ENCODE measurements at places on chromosomes 2 and 18.

GRCh38 chr2:95234286-95234785, 27.0 kb downstream of the ZNF892 start:
- DNase-seq = no peak

DNA sequence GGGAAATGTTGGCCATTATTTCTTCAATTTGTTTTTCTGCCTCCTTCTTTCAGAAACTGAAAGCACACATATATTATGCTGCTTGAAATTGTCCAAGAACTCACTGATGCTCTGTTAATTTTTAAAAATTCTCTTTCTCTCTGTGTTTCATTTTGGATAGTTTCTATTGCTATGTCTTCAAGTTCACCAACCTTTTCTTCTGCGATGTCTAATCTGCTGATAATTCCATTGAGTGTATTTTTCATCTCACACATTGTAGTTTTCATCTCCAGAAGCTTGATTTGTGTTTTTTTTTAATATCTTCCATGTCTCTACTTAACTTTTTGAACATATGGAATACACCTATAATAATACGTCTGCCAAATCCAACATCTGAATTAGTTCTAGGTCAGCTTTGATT, 98.1 kb upstream of the TGFA start:
- DNase-seq = no peak

DNA sequence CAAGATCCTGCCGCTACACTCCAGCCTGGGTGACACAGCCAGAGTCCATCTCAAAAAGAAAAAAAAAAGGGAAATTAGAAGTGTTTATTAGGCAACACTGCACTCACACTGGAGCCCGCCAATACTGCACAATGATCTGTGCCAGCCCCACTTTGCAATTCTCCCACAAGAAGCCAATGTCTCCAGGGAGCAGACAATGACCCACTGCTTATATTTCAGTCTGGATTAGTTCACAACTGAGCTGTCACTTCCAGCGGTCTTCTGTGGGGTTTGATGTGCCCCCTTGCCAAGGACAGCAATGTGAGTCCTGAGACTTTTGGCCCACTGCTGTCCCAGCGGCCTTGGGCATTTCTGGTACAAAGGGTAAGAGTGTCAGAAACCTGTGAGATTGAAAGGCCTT, 85.6 kb upstream of the PPM1B start:
- no peak for DNase-seq

DNA sequence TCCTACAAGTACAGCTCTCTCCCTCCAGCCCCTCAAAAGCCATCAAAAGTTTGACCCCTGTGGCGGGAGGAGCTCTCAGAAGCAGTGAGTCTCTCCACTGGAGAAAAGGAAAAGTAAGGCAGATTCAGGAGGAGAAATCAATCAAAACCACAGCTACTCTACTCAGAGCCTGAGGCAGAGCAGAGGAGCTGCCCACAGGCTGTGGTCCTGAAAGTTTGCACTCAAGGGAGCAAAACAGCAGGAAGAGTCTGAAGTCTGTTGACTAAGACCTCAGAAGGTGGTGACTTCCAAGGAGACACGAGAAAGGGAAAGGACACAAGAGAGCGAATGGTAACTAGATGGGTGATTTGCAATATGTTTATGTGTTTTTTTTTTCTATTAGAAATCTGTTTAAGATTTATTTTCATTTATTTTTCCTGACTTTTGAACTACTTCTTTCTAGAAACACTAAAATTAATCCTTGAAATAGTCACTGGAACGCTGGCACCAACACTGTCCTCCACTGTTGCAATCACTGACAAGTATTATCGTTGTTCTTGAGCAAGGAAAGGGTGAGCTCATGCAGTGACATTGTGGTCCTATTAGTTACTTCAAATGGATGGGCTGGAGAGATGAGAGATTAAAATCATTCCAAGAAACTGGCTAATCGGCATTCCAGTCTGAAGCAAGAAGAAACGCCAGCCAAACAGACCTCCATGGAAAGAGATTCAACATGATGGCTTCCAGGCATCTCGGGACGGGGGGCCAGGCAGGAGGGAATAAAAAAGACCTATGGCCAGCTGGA, 35.8 kb downstream of the PID1 start:
- DNase-seq = no peak
